Hippocampal formation (tissue), 2 donors: ENCODE measurements at places on chromosomes 16 and 17.

GRCh38 chr17:31096106-31096436, 1.3 kb downstream of the NF1 start:
- DNase-seq = no peak

DNA sequence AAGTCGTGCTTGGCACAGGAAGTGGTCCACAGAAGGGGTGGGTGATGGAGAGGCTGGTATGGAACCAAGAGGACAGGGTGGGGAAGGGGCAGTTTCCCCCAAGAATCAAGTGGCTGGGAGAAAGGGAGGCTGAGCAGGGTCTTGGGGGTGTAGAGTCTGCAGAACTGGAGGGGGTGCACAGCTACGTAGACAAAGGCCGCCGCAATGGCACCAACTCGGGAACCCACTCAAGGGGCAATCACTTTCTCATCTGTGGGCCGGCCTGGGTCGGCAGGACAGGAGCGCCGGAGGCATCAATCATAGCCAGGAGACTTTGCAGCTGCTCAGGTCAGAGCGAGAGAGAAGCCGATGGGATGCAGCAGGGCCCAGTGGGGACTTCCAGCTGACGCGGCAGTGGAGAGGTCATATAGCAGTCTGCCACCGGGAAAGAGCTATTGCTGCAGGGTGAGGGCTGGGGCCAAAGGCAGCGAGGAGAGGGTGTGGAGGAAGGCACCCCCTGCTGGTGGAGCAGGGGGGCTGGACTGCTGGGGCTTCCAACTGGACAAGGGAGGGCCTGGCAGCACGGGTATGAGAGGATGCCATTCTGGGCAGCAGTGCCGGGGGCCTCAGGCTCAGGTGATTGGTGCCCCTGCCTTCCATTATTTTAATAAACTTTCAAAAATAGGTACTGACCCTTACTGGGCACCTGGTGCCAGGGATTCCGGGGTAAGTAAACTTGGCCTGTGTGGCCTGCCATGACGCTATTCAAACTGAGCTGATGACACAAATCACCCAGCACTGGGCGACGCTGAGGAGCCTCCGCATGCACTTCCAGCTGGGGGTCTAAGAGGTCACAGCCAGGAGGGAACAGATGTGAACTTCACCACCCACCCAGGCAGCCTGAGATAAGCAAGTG, 52.5 kb upstream of the MTSS2 start:
- DNase-seq = peak; percentile 32

DNA sequence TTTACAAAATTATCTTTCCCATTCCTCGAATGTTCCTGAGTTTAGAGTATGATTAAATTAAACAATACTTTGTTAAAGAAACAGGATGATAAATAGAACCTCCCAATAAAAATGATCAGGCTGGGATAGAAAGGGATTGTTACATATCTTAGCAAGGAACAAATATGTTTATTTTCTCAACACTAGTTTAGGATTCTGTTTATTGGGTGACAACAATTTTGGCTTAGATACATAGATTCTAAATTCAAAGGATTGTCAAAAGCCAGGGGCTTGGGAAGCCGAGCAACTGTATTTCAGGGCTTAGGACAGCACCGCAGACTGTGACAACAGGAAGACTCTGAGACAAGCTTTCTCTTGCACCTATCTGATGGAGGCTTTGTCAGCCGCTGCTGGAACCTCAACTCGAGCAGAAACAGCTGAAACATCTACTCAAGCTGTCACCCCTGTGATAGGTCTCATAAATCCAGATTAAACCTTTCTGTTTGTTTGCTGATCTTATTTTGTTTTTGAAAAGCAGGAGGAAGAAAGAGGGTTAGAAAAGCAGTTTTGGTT, 562.8 kb upstream of the ZFHX3 start:
- no peak for DNase-seq

DNA sequence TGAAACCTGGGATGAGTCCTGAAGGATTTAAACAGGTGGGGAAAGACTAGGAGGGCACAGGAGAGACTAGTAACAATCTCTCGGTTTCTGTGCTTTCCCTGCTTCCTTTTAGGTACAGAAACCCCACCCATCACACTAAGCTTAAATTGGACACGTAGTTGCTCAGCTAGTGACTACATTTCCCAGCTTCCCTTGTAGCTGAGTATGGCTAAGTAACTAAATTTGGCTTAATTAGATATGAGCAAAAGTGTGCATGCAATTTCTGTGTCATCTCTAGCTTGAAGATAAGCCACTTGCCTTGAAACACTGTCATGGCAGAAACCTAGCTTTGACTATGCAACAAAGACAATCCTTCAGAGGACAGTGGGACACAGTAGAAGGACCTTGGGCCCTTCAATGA, 36.5 kb downstream of the CACNG1 start:
- DNase-seq = no peak

- DNase-seq = no peak
Measured at GRCh38 chr16:76222087-76222486, 55.1 kb upstream of the CNTNAP4 start.

GRCh38 chr16:66926171-66926947, 1.0 kb upstream of the RRAD start:
- no peak for DNase-seq

- DNase-seq = no peak
Measured at GRCh38 chr16:1022466-1022865, 40.9 kb downstream of the SOX8 start.

- no peak for DNase-seq
Measured at GRCh38 chr17:77323413-77324171, 182.8 kb downstream of the SEC14L1 start.

DNA sequence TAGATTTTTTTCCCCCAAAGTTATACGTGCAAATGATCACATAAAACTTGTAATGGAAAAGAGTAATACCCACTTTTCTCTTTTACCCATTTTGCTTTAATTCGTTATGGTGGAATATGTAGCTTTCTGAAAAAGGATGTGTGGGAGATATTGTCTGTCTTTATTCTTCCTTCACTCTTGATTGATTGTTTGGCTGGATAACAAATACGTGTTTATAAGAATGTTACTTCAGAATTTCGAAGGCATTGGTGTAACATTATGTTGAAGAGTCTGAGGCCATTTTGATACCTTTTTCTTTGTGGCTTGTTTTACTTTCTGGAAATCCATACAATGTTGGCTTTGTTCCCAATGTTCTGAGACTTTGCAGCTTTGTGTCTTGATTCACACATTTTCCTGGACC, 71.4 kb downstream of the BCAS3 start:
- DNase-seq = no peak

DNA sequence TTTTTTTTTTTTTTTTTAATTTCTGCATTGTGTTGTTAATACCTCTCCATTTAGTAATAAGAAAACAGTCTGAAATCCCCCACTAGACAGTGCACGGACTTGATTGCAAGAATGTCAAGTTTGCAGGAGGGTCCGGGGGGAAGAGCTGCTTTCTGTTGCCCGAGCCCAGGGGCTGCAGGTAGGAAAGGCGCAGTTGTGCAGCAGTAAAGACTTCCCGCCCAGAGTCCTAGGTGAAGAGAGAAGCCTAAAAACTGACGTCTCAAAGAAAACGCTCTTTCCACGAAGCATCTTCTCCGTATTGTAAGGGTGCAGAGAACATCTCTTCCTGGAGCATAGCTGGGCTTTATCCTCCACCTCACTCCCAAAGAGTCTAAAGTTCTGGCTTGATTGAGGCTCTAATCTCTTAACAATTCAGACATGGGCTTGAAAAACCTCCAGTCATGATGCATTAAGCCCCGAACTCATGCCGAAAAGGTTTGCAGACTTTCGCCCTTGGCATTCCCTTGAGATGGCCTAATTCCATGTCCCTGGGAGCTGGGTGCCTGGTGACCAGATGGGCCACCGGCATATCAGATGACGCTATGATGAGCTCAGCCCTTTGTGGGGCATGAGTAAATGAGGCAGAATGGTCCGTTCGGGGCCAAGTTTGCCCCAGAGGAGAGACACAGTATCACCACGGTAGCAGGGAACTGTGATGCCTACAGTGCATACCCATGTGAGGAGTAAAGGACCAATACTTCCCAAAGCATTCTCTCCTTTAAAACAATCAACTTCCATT, 436.2 kb upstream of the ZFHX3 start:
- DNase-seq = no peak

DNA sequence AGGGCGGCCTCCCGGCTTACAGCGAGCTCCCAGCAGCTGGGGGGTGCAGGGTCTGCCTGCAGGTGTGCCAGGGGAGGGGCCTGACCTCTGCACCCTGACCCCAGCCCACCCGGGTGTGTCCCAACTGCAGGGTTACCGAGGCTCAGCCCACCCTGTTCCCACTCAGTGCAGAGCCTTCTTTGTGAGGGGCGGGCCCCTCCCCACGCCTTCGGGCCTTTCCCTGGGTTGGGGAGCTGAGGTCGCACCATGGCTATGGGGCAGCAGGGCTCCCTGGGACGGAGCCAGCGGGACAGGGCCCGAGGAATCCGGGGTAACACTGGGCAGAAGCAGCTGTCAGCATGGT, 17.1 kb downstream of the CACNA1H start:
- DNase-seq = no peak

- DNase-seq = no peak
Measured at GRCh38 chr17:79811868-79812352, 15.0 kb upstream of the CBX8 start.

- DNase-seq = no peak
Measured at GRCh38 chr17:58248955-58249269, 10.5 kb downstream of the LPO start.

GRCh38 chr17:74455025-74455545, 11.3 kb upstream of the CD300A start:
- DNase-seq = no peak

GRCh38 chr17:78142119-78142861, 3.9 kb upstream of the C17orf99 start:
- DNase-seq = no peak

- DNase-seq = no peak
Measured at GRCh38 chr16:67009158-67009557, 19.8 kb upstream of the CBFB start.

DNA sequence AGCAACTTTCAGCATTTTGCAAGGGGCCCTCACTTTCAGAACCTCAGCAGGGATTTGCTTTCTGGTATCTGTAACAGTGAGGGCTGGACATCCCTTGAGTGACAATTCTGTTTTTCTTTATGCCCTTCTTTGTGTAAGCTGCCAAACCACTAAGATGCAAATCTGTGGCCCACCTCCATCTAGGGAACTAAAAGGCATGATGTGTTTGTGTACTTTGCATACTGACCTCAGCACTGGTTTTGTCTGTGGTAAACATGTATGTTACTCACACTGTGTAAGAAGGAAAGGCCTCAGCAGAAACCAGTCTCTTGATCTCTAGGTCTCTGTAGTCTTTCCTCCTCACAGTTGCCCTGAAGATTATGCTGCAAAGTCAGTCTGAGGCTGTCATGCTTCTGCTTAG, 396.6 kb upstream of the DYNLRB2 start:
- no peak for DNase-seq

DNA sequence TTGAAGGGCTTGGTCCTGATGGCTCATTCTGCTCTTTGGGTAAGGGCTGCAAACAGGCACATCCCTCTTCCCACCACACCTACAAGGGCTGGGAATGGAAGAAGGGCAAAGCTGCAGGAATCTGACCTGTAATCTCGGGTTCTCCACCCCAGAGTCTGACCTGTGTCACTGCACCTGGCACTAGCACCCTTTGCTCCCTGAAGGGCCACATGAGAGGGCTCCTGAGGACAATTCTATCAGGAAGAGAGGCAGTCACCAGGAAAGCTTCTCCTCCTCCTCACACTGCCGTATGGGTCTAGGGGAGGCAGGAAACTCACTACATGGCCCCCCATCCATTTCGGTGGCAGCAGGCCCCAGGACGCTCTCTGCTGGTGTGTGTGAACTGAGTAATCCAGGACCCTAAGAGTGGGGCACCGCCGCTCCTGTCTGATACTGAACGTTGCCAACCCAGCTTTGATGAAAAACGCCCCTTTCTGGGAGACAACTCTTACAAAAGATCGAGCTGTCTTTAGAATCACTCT, 26.4 kb downstream of the TTLL6 start:
- DNase-seq = no peak

DNA sequence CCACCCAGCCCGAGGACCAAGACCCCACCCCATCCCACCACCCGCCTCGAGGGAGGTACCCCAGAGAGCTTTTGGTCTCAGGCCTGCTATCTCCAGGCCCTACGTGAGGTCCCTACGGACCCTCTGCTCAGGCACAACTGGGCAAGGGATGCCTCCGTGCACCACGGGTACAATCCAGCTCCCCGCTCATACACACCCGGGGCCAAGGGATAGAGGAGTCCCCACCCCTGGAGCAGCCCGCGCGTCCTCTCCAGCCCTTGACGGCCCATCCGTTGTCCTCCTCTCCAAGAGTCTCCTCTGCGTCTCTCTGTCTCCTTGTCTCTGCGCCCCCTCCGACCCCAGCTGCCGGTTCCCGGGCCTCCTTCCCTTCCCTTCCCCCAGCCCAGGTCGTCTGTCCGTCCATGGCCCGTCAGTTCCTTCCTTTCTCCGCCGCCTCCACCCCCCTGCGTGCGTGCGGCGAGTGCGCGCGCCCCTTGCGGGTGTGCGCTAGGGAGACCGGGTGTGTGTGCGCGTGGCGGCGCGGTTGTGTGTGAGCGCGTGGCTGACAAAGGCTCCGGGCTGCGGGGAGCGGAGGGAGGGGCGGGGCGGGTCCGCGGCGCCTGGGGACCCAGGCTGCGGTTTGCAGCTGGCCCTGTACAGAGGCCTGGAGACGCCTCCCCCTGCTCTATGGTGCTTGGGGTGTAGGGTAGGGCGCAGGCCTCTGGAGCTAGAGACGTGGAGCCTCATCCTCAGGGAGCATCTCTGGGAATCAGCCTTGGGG, 930 bp downstream of the SPNS2 start:
- DNase-seq = no peak

DNA sequence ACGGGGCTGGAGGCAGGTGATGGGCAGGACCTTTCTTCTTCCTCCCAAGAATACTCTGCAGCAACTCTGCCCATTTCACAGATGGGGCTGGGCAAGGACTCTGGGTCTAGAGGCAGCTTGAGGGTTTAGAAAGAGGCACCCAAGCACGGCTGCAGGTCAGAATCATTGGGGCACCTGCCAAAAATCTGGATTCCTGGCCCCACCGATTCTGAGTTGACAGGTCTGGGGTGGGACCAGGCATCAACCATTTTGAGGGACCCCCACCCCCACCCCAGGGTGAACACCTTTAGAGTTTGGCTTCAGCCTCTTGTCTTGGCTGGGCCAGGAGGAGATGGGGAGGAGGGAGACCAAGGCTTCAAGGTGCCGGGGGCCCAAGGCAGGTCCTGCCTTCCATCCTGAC, 5.3 kb downstream of the SPPL2C start:
- no peak for DNase-seq

GRCh38 chr16:47109361-47109760, 34.4 kb downstream of the NETO2 start:
- DNase-seq = no peak

GRCh38 chr16:48526958-48527331, 83.0 kb downstream of the N4BP1 start:
- DNase-seq = no peak
